ENCODE measurements at places on chromosomes 1 and 21. TPM values are rescaled to one million over a fixed set of nuclear protein-coding genes. Genes with fewer than 3 reads are reported as not detected.

DNA sequence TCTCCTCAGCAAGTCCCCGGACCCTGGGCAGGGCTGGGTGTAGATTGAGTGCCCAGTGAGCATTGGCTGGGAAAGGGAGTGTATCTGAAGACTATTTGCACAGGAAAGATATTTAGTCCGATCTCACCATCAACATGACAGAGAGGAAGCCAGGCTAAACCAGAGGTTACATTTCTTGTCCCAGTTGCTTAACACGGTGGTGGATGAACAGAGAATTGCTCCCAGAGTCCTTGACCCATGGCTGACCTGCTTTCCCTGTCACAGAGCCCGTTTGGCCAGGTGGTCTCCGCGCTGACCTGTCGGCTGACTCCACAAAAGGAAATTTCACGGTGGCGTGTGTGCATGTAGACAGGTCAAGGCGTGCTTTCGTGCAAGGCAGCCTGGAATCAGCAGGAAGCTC is 83.5 kb downstream of the BEND5 start:
- no peak for DNase-seq
- no peaks in the 10 kb centered on the region for H3K36me3 ChIP-seq
- H3K4me1 ChIP-seq = peaks cover 2% of the 10 kb centered on the region
- H3K27ac ChIP-seq = no peak overlapping the region

DNA sequence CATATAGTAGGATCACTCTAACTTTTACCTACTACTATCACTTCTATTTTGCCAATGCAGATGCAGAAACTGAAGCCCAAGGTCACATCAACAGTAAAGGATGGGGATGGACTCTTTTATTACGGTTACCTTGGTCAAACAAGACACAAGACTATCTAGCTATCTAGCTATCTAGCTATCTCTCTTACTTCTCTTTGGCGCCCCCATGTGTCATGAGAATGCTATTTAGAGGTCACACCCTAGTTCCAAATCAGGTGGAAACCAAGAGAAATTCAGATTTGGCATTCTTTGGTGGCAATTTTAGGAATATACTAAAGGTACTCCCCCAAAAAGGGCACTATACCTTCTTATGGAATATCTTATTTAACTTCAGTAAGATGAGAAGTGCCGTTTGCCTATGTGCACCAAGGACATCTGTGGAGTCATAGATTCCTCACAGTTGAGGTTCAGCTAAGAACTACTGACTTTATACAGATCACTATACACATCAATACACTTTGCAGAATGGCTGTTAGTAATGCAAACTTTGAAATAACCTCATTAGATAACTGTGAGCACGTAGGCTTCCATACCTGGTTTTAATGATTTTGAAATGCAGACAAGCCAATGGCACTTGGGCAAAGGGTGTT is 6.7 kb downstream of the ZNF648 start:
- no peaks in the 10 kb centered on the region for H3K4me1 ChIP-seq
- H3K36me3 ChIP-seq = no peaks in the 10 kb centered on the region
- no peak for DNase-seq
- H3K27ac ChIP-seq = no peak overlapping the region

The PROK1 gene
- not detected for total RNA-seq

The PLPPR4 gene
- total RNA-seq = 0.07 TPM

The PADI3 gene
- total RNA-seq = 0.09 TPM

- no peaks in the 10 kb centered on the region for H3K36me3 ChIP-seq
- H3K27me3 ChIP-seq = no peaks in the 10 kb centered on the region
- H3K4me3 ChIP-seq = no peak overlapping the region
- peaks cover 30% of the 10 kb centered on the region for H3K4me1 ChIP-seq
- H3K27ac ChIP-seq = peak overlapping the region; percentile 56
Observed at GRCh38 chr1:93735722-93736121, 54.1 kb upstream of the BCAR3 start.

DNA sequence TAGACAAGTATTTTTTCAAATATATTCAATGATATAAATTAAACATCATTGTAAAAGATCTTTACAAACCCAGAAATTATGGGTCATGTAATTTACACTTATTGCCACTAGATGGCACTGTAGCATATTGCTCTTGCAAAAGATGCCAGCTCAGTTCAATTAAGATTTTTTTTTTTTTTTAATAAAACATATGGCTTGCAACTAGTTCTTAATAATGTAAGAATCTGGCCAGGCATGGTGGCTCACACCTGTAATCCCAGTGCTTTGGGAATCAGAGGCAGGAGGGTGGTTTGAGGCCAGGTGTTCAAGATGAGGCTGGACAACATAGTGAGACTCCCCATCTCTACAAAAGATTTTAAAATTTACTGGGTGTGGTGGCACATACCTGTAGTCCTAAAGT is 49.4 kb upstream of the DESI2 start:
- H3K27me3 ChIP-seq = no peaks in the 10 kb centered on the region
- DNase-seq = no peak
- peaks cover 11% of the 10 kb centered on the region for H3K4me1 ChIP-seq
- H3K27ac ChIP-seq = no peak overlapping the region

The MSH4 gene
- total RNA-seq = 0.34 TPM

- no peak overlapping the region for H3K27ac ChIP-seq
- no peak for DNase-seq
- H3K36me3 ChIP-seq = no peaks in the 10 kb centered on the region
- peaks cover 3% of the 10 kb centered on the region for H3K4me1 ChIP-seq
- H3K27me3 ChIP-seq = peaks cover 5% of the 10 kb centered on the region
- no peak overlapping the region for H3K4me3 ChIP-seq
Observed at GRCh38 chr1:207920444-207921021, 9.6 kb upstream of the CD34 start.

DNA sequence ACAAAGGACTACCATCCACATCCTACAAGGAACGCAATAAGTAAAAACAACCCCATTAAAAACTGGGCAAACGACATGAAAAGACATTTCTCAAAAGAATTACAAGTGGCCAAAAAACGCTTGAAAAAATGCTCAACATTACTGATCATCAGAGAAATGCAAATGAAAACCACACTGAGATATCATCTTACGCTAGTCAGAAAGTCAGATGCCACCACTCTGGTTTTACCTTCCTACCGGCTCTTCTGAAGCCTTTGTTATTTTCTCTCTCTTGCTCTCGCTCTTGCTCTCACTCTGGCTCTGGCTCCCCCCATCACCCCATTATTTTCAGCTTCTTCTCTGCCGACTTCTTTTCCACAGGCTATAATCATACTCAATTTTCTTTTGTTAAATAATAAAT is 38.8 kb downstream of the VPS45 start:
- peak; percentile 61 for DNase-seq
- no peak overlapping the region for H3K4me3 ChIP-seq
- H3K27ac ChIP-seq = no peak overlapping the region
- no peaks in the 10 kb centered on the region for H3K27me3 ChIP-seq
- peaks cover 8% of the 10 kb centered on the region for H3K36me3 ChIP-seq

The PLEKHG5 gene
- 25.1 TPM for total RNA-seq

DNA sequence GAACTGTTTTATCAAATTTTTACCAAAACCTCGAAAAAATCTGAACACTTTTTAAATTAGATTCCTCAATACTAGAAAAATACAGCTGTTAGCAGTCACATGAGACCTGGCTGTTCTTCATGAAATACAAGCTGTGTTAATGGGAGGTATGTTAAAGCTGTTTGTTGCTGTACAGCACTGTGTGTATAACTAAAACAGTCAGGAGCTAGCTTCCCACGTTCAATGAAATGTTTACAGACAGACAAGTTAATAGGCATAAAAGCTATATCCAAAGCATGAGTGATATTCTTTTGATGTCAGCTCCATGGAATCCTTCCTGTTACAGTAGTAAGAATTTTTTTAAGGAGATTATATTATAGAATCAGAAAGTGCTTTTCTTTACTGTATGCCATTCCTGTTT is 223.2 kb upstream of the FOXD3 start:
- H3K4me1 ChIP-seq = no peaks in the 10 kb centered on the region
- no peak overlapping the region for H3K27ac ChIP-seq
- H3K27me3 ChIP-seq = no peaks in the 10 kb centered on the region

GRCh38 chr1:173917149-173917548 is at the start of gene SERPINC1:
TSS of gene SERPINC1 (minus strand) at chr1:173917327. CDS start at chr1:173917259, 68 bp downstream.
- H3K36me3 ChIP-seq = no peaks in the 10 kb centered on the region
- no peak within 1 kb of the TSS for H3K4me3 ChIP-seq
- H3K27me3 ChIP-seq = no peaks in the 10 kb centered on the region
- DNase-seq = no peak
- H3K27ac ChIP-seq = no peak within 1 kb of the TSS

DNA sequence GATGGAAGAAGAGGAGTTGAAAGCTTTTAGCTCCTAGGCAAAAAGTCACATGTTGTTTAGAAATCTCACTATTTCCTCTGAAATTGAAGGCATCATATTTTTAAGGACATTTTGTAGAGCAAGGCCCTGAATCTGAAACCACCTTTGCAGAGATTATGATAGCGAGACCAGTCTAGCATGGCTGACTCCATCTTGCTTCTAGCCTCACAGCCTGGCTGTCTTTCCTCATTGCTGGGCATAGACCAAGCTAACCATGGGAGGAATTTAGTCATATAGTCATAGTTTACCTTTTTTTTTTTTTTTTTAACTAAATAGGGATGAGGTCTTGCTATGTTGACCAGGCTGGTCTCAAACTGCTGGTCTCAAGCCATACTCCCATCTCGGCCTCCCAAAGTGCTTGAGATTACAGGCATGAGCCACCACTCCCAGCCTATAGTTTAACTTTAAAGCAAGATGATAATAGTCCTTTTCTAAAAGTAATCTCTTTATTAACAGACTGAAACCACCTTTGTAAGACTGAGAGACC is 42.2 kb upstream of the ZNF326 start:
- H3K27ac ChIP-seq = peak overlapping the region; percentile 96
- H3K36me3 ChIP-seq = no peaks in the 10 kb centered on the region
- H3K27me3 ChIP-seq = no peaks in the 10 kb centered on the region
- H3K4me1 ChIP-seq = peaks cover 19% of the 10 kb centered on the region

GRCh38 chr1:234554218-234554697 is 55.7 kb downstream of the IRF2BP2 start:
- no peak overlapping the region for H3K4me3 ChIP-seq
- H3K27ac ChIP-seq = peak overlapping the region; percentile 42
- no peaks in the 10 kb centered on the region for H3K27me3 ChIP-seq
- H3K4me1 ChIP-seq = peaks cover 17% of the 10 kb centered on the region

- H3K27me3 ChIP-seq = no peaks in the 10 kb centered on the region
- peak; percentile 39 for DNase-seq
- H3K4me3 ChIP-seq = no peak overlapping the region
- peak overlapping the region; percentile 6 for H3K27ac ChIP-seq
- H3K4me1 ChIP-seq = peaks cover 38% of the 10 kb centered on the region
Observed at GRCh38 chr1:33161061-33161681, 20.7 kb downstream of the TRIM62 start.

- H3K27ac ChIP-seq = no peak overlapping the region
- no peak overlapping the region for H3K4me3 ChIP-seq
- peaks cover 14% of the 10 kb centered on the region for H3K4me1 ChIP-seq
Observed at GRCh38 chr1:29213055-29213454, 17.7 kb downstream of the MECR start.

DNA sequence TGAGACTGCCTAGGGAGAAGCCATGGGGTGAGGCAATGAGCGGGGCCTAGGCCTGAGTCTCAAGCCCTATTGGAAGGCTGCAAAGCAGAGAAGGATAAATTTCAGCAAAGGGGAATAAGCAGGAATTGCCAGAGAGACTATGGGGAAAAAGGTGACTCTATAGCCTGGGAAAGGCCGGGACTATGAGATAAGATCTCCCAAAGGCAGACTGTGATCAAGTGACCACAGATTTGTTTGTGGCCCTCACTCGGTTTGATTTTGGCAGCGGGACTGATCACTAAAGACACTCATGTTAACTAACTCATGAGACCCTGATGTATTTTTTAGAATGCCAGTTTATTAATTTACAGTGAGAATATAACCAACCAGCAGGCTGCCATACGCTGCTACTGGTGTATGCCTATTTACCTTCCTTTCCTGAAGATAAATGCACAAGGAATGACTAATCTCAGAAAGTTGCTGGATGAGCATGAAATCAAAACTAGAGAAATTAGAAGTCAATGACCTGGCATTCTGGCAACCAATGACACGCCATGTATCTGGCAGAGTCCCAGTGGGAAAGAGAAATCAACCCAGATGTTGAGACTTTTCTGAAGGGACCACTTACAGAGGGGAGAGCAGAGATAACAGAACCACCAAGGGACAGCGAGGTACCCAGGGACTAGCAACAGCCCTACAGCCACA is 4.3 kb downstream of the HSF2BP start:
- H3K4me1 ChIP-seq = peaks cover 12% of the 10 kb centered on the region
- H3K36me3 ChIP-seq = no peaks in the 10 kb centered on the region
- H3K27ac ChIP-seq = peak overlapping the region; percentile 6
- H3K4me3 ChIP-seq = no peak overlapping the region
- peak; percentile 37 for DNase-seq

- no peak for DNase-seq
- no peak overlapping the region for H3K27ac ChIP-seq
- H3K27me3 ChIP-seq = no peaks in the 10 kb centered on the region
- H3K4me1 ChIP-seq = peaks cover 55% of the 10 kb centered on the region
Observed at GRCh38 chr1:41866285-41866684, 52.4 kb downstream of the HIVEP3 start.

DNA sequence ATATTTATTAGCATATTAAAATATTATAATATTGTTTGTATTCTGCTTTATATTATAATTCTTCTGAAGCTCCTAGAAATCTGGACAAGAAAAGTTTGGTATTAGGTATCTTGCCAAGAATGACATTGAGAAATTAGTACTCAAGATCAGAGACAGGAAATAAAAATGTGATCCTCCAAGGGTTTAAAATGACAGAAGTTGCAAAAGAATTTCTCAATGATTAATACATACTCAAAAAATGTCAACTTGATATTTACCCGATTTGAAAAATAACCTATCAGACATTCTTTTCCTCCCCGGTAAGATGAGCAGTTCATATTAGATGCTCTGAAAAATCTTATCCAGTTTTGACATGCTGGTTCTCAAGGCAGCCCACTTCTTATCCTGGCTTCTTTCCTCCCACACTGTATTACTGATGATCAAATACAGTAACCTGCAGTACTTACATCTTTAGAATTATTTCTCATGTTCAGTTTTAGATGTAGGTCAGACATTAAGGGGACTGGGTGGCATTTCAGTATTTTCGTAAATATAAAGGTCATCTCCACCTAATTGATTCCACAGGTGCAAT is 55.3 kb downstream of the CACHD1 start:
- peaks cover 3% of the 10 kb centered on the region for H3K4me1 ChIP-seq
- no peaks in the 10 kb centered on the region for H3K27me3 ChIP-seq
- H3K4me3 ChIP-seq = no peak overlapping the region
- no peaks in the 10 kb centered on the region for H3K36me3 ChIP-seq

- no peaks in the 10 kb centered on the region for H3K36me3 ChIP-seq
- no peak overlapping the region for H3K27ac ChIP-seq
- no peaks in the 10 kb centered on the region for H3K27me3 ChIP-seq
- DNase-seq = no peak
- H3K4me1 ChIP-seq = peaks cover 5% of the 10 kb centered on the region
Observed at GRCh38 chr21:37865156-37865555, 51.1 kb downstream of the KCNJ6 start.

GRCh38 chr1:6592441-6592840 is 10.2 kb downstream of the KLHL21 start:
- no peak overlapping the region for H3K4me3 ChIP-seq
- H3K27ac ChIP-seq = no peak overlapping the region
- peaks cover 39% of the 10 kb centered on the region for H3K36me3 ChIP-seq
- H3K27me3 ChIP-seq = no peaks in the 10 kb centered on the region
- H3K4me1 ChIP-seq = no peaks in the 10 kb centered on the region

The SIM2 gene
- 9.2 TPM for total RNA-seq

GRCh38 chr1:206446688-206447421 is 23.4 kb upstream of the IKBKE start:
- H3K4me3 ChIP-seq = no peak overlapping the region
- H3K27me3 ChIP-seq = no peaks in the 10 kb centered on the region
- H3K36me3 ChIP-seq = peaks cover 24% of the 10 kb centered on the region
- no peak for DNase-seq

- no peaks in the 10 kb centered on the region for H3K27me3 ChIP-seq
- H3K36me3 ChIP-seq = no peaks in the 10 kb centered on the region
- DNase-seq = no peak
- H3K4me3 ChIP-seq = no peak overlapping the region
- H3K4me1 ChIP-seq = peaks cover 2% of the 10 kb centered on the region
Observed at GRCh38 chr21:45072738-45073300, 1.6 kb upstream of the ADARB1 start.
